Thoracic aorta (tissue), 2 donors: ENCODE measurements at places on chromosomes 11 and 22.

GRCh38 chr11:109940816-109941215 is 152.4 kb upstream of the ZC3H12C start:
- no peak for DNase-seq

DNA sequence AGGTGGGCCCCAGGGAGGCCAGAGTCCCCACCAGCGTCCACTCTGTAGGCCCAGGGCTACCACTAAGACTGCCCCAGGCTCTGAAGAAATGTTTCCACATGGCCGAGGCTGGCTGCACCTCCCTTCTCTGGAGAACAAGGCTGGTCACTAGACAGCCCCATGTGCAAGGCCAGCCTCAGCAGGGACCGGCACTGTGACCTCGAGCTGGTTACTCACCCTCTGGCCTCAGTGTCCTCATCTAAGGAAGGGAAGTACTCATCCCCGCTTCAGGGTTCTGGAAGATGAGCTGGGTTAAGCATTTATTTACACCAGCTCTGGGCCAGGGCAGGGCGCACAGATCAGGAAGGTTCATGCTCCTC is 9.7 kb downstream of the PMM1 start:
- DNase-seq: no peak

DNA sequence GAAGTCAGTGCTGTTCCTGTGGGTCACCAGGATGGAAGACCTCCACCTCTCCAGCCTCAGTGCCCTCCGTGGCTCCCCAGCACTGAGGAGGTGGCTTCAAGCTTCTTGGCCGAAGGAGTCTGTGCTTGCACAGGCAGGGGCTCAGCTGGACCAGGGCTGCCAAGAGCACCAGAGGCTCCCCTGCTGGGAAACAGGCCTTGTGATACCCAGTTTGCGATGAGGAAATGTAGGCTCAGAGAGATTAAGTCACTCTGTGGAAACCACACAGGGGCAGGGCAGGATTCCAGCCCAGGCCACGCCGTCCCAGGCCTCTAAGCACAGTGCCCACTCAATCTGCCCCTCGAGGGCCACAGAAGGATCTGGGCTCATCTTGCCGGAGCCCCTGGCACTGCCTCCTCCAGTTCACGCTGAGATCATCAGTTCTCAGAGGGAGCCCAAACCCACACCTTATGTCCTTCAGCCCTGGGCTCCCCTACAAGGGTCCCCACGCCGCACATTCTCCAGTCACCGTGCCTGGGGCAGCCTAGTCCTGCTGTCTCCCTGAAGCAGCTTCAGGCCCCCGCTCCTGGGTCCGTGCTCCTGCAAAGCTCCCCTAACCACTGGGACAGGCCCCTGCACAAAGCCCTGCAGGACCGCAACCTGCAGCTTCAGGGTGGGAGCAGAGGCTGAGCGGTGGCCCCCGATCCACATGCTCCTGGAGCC is 21.6 kb downstream of the ANO1 start:
- DNase-seq: no peak

GRCh38 chr22:49600891-49601431 is 226.7 kb downstream of the BRD1 start:
- DNase-seq: no peak

GRCh38 chr11:45771193-45771565 is 33.8 kb upstream of the SLC35C1 start:
- no peak for DNase-seq

GRCh38 chr11:114275280-114275679 is 20.9 kb upstream of the NNMT start:
- DNase-seq: no peak

GRCh38 chr11:12799334-12799835 is 125.2 kb downstream of the TEAD1 start:
- DNase-seq: no peak

DNA sequence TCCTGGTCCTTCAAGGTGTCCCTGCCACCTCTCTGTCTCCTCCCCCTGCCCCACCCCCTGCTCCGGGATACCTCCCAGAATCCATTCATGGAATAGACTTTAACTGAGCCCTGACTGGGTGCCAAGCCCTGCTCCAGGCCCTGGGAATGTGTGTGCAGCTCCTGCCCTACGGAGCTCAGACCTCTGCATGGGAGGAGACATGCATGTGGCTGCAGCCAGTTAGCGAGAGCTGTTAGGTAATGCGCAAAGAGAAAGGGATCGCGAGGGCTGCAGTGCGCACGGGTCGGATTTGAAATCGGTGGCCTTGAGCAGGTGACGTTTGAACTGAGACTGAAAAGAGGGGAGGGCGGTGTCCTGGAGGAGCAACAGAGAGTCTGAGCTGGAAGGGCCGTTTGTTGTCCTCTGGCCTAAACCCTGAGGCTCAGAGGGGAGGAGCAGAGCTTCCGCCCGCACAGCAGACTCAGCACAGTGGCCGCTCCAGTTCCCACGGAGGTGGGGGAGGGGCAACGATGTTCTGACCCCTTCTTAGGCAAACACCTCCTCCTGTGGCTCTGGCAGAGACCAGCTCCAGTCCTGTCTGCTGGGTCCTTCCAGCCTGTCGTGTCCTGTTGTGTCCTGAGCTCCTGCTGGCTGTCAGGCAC is 19.8 kb upstream of the LRRC10B start:
- no peak for DNase-seq

- DNase-seq: no peak
Observed at GRCh38 chr22:48580481-48580970, 1247.1 kb downstream of the BRD1 start.

DNA sequence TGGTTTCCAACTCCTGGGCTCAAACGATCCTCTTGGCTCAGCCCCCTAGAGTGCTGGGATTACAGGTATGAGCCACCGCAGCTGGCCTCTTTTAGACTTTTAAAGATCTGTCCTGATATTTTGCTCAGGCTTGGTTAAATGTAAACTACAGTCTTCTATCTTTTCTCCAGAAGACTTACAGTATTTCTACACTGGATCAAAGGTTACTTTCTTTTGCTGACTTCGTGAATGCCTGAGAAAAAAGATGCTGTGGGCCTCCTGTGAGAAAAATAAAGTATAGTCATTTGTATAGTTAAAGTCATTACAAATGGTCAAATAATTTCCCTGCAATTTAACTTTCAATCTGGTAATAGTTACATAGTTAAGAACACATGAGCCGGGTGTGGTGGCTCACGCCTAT is 19.6 kb downstream of the DEPDC5 start:
- DNase-seq: no peak

DNA sequence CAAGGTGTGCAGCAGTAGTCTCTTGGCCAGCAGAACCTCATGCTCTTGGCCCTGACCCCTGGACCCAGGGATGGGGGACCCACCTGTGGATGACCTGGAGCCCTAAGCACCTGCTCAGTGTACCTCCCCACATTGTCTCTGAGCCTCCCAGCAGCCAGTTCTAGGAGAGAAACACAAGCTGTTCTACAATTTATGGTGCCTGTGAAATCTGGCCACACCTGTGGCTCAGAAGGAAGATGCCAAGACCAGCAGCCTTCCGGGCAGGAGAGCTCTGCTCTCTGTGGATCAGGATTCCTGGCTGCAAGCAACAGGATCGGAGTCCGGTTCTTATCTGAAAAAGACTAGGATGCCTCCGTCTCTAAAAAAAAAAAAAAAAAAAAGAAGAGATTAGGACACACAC is 103.6 kb upstream of the ANO1 start:
- DNase-seq: no peak

GRCh38 chr11:37264060-37264459 is 666.0 kb upstream of the RAG2 start:
- no peak for DNase-seq

GRCh38 chr22:48182846-48183805 is 1420.7 kb downstream of the TBC1D22A start:
- no peak for DNase-seq

DNA sequence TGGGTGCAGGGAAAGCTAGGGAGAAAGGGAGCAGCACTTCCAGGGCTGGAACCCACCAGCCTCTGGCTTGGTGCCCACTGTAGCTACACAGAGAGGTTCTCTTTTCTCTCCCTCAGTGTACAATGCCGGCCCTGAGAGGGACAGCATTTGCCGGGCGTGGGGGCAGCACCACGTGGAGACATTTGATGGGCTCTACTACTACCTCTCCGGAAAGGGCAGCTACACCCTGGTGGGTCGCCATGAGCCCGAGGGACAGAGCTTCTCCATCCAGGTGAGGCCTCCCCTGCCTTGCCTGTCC is 6.1 kb downstream of the OTOG start:
- no peak for DNase-seq

GRCh38 chr22:44387486-44387885 is 74.7 kb upstream of the SHISAL1 start:
- DNase-seq: no peak

- no peak for DNase-seq
Observed at GRCh38 chr11:35276396-35277145, 137.6 kb downstream of the CD44 start.

DNA sequence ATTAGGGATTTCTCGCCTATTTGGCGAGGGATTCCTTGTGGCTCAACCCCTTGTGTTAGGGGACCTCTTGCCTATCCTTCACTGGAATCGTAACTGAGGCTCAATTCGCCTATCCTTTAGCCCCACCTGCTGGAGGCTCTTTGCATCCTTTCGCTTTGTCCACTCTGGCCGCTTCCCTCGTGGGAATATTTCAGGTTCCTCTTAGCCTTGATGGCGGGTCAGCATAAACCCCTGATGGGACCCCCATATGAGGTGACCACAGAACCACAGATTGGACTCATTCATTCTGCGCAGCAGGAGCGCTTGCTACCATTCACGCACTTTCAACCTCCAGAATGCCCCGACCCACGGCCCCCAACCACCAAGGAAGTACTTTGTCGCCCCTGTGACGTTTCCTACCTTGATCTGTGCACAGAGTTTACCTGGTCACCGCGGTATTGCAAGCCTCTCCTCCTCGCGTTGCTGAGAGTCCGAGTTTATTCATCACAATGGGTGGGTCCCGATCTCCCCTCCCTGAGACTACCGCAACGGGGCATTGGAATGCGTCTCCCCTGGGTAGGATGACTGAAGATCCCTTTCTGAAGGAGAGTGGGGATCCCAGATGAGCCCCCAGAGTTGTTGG is at the start of gene OR52N2:
Gene OR52N2 (plus strand): TSS at position 425 of the 622 bp plus-strand sequence. CDS start 11,412 bp downstream, outside the sequence.
- DNase-seq: no peak

- no peak for DNase-seq
Observed at GRCh38 chr11:33325451-33325850, 68.3 kb downstream of the HIPK3 start.

- no peak for DNase-seq
Observed at GRCh38 chr11:65856689-65857499, 1.1 kb downstream of the CFL1 start.

DNA sequence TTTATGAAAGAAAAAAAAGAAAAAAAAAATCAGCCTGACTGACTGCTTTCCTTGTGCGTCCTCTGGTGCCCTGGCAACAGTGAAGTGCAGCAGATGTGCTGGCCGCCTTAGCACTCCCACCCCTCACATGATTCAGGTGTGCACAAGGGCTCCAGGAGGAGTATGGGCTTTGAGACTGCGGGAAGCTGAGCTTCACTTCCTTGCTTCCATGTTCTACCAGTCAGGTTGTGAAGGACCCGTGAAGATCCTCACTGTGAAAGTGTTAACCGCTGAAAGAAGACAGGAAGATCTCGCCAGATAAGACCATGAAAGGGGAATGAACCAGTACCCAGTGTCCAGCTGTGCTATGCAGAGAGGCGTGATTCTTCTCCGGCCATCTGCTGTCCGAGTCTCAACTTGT is 48.2 kb downstream of the HIRA start:
- no peak for DNase-seq

GRCh38 chr11:131481303-131481702 is 110.9 kb downstream of the NTM start:
- DNase-seq: no peak

GRCh38 chr11:36452236-36452940 is 57.7 kb downstream of the TRAF6 start:
- no peak for DNase-seq

- DNase-seq: no peak
Observed at GRCh38 chr22:38133331-38133730, 22.8 kb upstream of the BAIAP2L2 start.

DNA sequence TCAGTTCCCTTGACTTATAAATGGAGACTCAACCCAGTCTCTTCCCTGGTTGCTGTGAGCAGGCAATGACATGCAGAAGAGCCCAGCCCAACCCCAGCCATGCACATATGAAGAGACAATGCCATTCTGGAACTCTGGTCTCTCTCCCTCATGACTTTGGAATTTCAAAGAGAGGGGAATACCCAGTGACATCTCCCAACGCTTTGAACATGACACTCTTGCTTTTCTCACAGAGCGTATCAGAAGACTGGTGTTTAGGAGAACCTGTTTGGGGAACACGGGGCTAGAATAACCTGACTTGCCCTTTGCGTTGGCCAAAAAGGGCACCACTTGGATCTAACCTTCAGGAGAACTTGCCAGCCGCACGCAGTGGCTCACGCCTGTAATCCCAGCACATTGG is 12.9 kb downstream of the RANGAP1 start:
- DNase-seq: no peak

- DNase-seq: no peak
Observed at GRCh38 chr11:113378692-113379091, 8.9 kb upstream of the ANKK1 start.

DNA sequence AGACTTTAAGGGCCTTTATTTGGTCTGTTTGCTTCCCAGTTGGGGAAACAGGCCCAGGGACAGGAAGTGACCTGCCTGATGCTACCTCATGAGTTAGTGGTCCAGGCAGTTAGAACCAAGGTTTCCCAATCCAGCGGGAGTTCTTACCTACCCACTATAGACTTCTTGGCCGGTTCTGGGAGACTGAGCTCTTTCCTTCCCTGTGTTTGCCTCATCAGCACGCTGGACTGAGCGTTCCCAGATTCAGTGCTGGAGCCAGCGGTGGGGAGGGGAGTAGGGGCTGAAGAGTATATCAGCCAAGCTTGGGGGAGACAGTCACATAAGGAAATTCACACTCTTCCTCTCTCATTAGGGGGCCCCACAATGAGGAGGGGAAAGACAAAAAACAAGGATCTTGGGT is 27.1 kb downstream of the TIMP3 start:
- no peak for DNase-seq

- no peak for DNase-seq
Observed at GRCh38 chr11:32478277-32478731, 43.0 kb upstream of the WT1 start.

GRCh38 chr22:27336151-27337090 is 465.1 kb downstream of the MN1 start:
- no peak for DNase-seq

DNA sequence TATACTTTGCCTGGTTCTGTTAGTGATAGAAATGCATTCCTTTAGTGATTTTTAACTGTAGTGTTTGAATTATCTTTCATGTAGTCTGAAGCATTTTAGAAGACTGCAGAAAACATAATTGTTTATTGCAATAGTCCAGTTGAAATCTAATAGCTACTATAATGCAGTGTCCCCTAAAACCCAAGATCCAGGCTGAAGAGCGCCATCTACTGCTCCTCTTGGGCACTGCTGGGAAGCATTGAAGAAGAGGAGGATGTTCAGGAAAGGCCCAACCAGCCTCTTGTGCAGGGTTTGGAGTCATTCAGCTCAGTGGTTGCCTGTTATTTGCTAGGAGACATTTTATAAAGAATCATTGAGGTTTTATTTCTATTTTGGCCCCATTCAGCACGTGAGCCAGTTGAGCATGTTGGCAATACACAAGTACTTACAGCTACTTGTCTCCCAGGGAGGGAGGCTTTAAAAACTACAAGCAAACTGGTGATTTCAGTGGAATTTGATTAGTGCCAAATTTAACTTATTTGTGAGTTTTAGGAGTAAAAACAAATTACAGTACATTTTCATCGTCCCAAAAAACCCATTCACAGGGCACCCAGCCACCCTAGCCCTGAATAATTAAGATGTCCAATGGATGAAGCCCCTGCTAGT is 74.9 kb upstream of the HORMAD2 start:
- peak; percentile 36 for DNase-seq

- DNase-seq: no peak
Observed at GRCh38 chr11:16352707-16353106, 3.6 kb downstream of the SOX6 start.
